ENCODE measurements at places on chromosomes 2 and 18.

DNA sequence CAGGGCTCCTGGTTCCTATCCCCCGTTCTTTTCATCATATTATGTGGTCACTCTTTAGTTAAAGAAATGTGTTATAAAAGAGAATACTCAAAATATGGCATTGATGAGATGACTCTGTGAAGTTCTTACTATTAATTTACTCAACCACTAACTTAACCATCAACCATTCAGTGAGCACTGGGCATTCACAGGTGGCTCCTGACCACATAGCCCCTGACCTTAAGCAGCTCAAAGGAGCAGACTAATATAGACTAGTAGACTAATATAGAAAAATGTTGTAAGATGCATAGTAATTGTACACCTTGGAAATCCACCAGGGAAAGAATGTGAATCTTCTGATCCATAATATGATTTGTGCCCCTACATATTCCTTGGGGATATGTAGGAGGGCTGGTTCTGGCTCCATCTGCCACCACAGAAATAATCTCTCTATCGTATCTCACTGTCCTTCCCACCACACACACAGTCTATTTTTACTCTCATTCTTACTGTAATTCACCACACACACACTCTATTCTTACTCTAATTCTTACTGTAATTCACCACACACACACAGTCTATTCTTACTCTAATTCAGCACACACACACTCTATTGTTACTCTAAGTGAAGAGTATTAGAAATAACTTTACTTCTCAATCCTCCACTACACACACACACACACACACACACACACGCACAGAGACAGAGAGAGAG is 188.9 kb upstream of the ITGA4 start:
- DNase-seq: no peak

DNA sequence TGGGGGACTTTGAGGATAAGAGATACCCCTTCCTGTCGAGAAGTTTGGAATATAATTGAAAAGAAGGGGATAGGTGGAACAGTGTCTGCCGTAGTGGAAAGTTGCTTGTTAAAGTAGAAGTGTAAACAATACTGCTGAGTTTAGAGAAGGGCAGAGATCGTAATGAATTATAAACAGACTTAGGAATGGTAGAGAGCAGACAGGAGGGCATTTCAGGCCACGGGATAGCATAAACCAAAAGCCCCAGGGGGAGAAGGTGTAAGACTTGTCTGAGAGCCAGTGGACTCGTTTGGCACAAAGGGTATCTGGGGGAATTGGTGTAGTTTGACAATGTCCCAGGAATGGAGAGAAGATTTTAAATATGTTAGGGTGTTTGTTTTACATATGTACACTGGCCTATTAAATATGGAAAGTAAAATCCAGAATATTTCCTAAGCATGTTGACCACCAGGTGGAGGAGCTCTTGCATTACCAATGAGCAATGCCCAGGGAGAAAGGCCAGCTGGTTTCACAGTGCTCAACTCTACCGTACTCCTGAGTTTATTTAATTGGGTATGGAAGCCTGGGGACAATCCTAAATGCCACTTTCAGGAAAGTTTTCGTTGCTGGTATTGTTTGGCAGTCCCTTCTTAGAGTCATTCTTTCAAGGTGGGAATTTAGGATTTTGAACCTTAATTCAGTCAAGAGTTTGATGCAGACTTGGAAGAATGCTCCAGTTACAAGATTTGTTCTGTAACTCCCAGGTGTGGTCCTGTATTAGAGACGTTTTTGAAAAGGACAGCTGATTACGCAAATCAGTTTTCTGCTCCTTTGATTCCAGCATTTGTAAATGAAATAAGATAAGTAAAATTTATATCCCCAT is 7.5 kb downstream of the COPS8 start:
- DNase-seq: no peak

GRCh38 chr2:166491461-166491860 is 2.6 kb downstream of the SCN7A start:
- no peak for DNase-seq

DNA sequence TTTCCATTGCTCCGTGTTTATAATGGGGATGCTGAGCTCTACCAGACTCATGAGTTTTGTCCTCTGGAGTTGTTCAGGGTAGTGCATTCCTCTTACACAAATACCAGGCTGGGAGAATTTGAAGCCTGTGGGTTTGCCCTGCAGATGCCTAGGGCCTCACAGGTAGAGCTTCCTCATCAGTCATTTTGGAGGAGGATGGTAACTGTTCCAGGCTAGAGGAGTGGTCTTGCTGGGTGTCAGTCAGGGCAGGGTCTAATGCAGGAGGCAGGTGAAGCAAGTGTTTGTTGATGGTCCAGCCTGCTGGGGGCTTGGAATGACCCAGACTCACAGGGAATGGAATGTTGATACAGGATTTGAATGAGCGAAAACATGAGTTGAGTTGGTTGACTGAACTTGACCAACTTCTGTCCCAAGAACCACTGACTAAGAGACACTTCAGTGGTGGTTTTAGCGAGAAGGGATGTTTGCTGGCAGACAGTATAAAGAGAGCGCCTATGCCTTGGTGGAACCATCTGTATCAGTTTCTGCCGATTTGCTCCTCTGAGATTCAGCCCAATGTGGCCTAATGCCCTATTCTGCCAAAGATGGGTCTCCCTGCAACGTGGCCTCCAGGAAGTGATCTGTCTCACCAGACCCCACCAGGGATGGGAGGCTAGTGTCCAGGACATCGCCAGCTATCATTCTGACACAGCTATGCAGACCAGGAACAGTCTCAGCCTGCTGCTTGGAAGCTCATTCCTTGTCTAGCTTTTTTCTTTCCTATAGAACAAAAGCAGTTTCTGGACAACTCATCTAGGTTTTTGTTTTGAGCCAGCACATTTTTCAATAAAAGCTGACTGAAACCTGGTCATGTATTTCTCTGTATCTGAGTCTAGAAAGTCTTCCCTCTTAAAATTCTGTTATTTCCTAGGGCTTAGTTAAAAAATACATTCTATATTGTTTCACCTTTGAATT is 9.3 kb downstream of the IL1R2 start:
- no peak for DNase-seq

DNA sequence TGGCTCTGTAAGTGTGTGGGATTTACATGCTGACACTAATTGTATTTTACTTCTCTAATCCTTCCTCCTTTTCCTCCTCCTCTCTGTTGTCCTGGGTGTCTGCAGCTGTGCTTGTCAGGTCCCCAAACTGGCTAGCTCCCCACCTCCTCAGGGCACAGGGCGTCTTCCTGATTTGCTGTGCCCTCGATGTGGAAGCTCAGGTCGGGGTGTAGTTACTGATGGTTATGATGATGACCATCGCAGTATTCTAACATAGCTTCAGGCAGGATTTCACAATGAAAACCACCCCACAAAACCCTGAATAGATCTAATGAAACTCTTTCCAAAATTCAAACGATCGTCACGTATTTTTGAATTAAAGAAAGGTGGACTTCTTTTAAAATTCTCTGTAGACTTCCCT is 428.4 kb downstream of the TGIF1 start:
- DNase-seq: no peak

- DNase-seq: no peak
These were observed 101.4 kb downstream of the CDH2 start for GRCh38 chr18:28075501-28075900.

DNA sequence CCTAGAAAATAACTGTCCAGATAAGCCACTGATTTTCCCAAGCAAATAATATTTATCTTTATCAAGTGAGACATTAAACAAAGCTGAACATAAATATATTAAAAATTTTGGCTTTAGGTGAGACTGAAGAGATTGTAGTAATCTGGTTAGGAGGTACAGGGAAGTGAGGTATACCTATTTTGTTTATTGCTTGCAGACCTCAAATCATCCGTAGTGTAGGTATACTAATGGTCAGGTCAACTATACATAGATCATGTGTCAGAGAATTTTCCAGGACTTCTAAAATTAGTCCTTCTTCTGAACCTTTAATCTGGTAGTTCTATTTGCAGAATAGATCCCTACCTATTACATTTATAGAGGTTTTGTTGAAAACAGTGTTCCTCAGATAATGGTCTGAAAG is 41.5 kb downstream of the SP140 start:
- no peak for DNase-seq

DNA sequence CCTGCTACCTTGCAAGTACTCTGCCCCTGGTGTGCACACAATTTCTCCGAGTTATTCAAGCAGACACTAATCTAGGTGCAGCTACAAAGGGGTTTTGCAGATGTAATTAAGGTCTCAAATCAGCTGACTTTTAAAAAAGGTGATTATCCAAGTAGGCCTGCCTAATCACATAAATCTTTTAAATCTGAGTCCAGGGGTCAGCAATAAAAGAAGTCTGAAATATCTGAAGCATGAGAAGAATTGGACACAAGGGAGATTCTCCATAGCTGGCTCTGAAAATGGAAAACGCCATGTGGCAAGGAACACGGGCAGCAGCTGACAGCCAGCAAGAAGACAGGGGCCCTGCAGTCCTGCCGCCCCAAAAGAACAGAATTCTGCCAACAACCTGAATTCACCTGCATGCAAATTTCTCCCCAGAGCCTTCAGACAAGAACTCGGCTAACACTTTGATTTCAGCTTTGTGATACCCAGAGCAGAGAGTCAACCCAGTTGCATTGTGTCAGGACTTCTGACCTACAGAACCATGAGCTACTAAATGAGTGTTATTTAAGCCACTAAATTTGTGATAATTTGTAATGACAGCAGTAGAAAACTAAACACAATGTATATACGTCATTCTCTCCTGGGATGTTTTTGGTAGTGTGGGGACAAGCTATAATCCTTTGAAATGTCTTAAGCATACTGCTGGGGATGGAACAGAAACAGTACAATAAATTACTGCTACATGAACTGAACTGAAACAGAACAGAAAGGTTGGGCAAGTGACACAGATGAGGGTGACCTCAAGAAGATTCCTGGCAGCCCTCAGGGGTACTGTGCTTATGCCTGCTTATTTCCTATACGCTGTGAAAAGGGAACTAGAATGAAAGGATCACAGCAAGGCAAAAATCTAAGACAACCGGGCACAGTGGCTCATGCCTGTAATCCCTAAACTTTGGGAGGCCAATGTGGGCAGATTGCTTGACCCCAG is 3.2 kb downstream of the INO80C start:
- DNase-seq: no peak

DNA sequence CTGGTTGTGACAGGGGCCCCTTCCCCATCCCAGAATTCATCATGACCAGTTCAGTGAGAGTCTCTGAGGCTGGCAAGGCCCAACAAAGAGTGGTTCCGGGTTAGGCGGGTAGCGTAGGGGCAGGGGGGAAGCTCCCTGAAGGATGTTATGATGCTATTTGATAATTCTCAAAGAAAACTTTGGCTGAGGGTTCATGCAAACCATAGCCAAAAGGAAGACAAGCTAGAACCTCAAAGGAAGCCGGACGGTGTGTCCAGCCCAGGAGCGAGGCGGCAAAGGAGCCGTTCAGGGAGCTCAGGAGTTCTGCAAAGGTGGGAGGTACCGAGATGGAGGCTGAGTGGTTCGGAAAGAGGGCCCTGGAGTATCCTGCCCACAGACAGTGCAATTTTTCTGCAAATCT is 226.8 kb upstream of the RAB6C start:
- no peak for DNase-seq

All from SK-N-DZ (cell line).